Activated T-cell treated with anti-CD3 and anti-CD28 coated beads, Interleukin-2, amount 50 U/mL, for 72 hours (primary cell): ENCODE measurements at places on chromosomes 2 and 18.

DNA sequence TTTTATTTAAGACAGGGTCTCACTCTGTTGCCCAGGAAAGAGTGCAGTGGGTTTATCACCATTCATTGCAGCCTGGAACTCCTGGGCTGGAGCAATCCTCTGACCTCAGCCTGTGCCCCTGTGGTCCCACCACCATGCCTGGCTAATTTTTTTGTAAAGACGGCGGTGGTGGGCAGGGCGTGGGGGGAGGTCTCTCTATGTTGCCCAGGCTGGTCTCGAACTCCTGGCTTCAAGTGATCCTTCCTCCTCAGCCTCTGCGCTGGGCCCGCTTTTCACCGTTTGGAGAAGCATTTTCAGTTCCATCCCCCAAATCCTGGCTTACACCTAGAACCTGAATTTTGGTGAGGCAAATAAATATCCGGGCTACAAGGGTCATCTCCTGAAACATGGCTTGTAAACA lies 1.4 kb upstream of the ATP5F1A start:
- no peak overlapping the region for H3K4me3 ChIP-seq
- no peak overlapping the region for H3K27ac ChIP-seq
- H3K36me3 ChIP-seq = peaks cover 3% of the 10 kb centered on the region
- no peaks in the 10 kb centered on the region for H3K27me3 ChIP-seq
- peaks cover 42% of the 10 kb centered on the region for H3K4me1 ChIP-seq

GRCh38 chr2:23367760-23368159 lies 17.2 kb upstream of the KLHL29 start:
- H3K36me3 ChIP-seq = no peaks in the 10 kb centered on the region
- no peak overlapping the region for H3K27ac ChIP-seq

GRCh38 chr2:128682266-128682665 lies 363.6 kb upstream of the HS6ST1 start:
- no peak overlapping the region for H3K4me3 ChIP-seq
- peaks cover 4% of the 10 kb centered on the region for H3K4me1 ChIP-seq
- no peaks in the 10 kb centered on the region for H3K36me3 ChIP-seq
- H3K27me3 ChIP-seq = no peaks in the 10 kb centered on the region
- no peak overlapping the region for H3K27ac ChIP-seq

- H3K27me3 ChIP-seq = peaks cover 44% of the 10 kb centered on the region
- H3K4me3 ChIP-seq = no peak overlapping the region
- peaks cover 19% of the 10 kb centered on the region for H3K4me1 ChIP-seq
- H3K27ac ChIP-seq = peak overlapping the region; percentile 90
Observed at GRCh38 chr2:102480285-102481195, 7.5 kb downstream of the SLC9A4 start.

DNA sequence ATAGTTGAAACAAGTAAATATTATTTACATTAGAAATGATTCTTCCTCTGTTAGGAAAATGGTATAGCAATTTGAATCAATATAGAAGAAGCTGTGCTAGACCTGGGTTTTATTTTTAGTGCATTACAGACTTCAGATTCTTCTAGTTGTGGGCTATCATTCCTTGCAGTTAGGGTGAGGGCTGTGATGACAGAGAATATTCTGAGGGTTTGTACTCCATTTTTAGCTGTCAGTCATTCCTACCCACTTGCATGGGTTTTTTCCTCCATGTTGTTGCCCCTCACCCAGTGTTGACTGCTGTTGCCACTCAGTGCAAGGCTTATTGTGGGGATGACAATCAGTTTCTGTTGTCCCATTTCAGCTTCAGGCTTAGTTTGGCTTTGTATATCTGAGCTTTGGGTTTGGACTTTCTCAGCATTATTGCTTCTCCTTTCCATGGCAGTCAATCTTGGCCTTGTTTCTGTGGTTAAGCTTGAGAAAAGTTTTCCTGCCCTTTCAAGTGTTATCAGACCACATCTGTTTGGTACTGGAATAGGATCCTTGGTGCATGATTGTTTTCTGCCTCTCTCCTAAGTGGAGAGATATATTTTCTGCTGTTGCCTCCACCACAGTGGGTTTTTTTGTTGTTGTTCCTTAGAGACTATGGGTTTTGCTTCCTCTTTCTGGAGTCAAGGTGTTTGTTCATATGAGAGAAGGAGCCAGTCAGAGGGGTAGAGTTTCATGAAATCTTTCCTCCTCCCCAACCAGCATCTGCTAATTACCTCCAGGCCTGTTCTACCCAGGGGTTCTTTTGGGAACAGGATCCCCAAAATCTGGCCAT lies 312.7 kb upstream of the CWC22 start:
- no peaks in the 10 kb centered on the region for H3K4me1 ChIP-seq
- no peak for DNase-seq
- H3K27ac ChIP-seq = no peak overlapping the region
- no peak overlapping the region for H3K4me3 ChIP-seq
- H3K27me3 ChIP-seq = no peaks in the 10 kb centered on the region
- no peaks in the 10 kb centered on the region for H3K36me3 ChIP-seq

DNA sequence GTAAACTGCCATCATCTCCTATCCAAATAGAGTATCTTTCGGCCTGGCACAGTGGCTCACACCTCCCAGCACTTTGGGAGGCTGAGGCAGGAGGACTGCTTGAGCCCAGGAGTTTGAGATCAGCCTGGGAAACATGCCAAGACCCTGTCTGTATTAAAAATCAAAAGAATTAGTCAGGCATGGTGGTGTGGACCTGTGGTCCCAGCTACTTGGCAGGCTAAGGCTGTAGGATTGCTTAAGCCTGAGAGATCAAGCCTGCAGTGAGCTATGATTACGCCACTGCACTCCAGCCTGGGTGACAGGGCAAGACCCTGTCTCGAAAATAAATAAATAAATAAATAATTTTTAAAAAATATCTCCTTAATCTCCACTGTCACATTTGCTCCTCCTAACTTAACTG lies 14.7 kb upstream of the ARPC2 start:
- no peaks in the 10 kb centered on the region for H3K36me3 ChIP-seq
- no peaks in the 10 kb centered on the region for H3K4me1 ChIP-seq
- H3K27ac ChIP-seq = no peak overlapping the region
- H3K27me3 ChIP-seq = peaks cover 22% of the 10 kb centered on the region
- H3K4me3 ChIP-seq = no peak overlapping the region

- H3K4me1 ChIP-seq = peaks cover 31% of the 10 kb centered on the region
- no peak for DNase-seq
- peaks cover 6% of the 10 kb centered on the region for H3K36me3 ChIP-seq
Observed at GRCh38 chr18:58309610-58310239, 265.7 kb downstream of the NEDD4L start.

GRCh38 chr2:215590010-215590745 lies 154.3 kb upstream of the FN1 start:
- H3K27ac ChIP-seq = no peak overlapping the region
- DNase-seq = no peak
- H3K36me3 ChIP-seq = no peaks in the 10 kb centered on the region
- no peaks in the 10 kb centered on the region for H3K27me3 ChIP-seq
- no peaks in the 10 kb centered on the region for H3K4me1 ChIP-seq

DNA sequence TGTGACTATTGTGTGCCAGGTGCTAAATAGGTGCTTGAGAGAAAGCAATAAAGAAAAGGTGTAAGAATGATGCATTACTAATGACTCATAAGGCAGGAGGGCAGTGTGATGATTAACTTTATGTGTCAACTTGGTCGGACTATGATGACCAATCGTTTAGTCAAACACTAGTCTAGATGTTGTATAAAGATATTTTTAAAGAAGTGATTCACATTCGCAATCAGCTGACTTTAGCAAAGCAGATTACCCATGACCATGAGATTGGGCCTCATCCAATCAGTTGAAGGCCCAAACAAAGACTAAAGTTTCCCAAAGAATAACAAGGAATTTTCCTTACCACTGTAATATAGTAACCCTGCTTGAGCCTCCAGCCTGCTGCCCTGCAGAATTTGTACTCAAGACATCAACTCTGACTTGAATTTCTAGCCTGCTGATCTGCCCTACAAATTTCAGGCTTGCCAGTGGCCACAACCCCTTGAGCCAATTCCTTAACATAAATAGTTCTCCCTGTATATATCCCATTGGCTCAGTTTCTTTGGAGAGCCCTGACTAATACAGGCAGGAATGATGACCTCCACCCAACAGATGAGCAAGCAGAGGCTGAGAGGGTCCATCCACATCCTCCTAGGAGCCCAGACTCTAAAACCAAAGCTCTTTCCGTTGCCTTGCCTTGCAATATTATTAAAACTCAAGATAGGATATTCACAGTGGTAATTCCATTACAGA lies 132.6 kb downstream of the ACTR3 start:
- no peak for DNase-seq
- H3K27ac ChIP-seq = no peak overlapping the region
- H3K4me3 ChIP-seq = no peak overlapping the region
- H3K27me3 ChIP-seq = peaks cover 12% of the 10 kb centered on the region

GRCh38 chr18:10317864-10318690 lies 136.4 kb upstream of the APCDD1 start:
- no peak overlapping the region for H3K4me3 ChIP-seq
- H3K27me3 ChIP-seq = no peaks in the 10 kb centered on the region
- DNase-seq = no peak
- no peaks in the 10 kb centered on the region for H3K4me1 ChIP-seq
- no peak overlapping the region for H3K27ac ChIP-seq
- no peaks in the 10 kb centered on the region for H3K36me3 ChIP-seq

- H3K4me3 ChIP-seq = no peak overlapping the region
- DNase-seq = no peak
- H3K4me1 ChIP-seq = no peaks in the 10 kb centered on the region
- peaks cover 43% of the 10 kb centered on the region for H3K27me3 ChIP-seq
Observed at GRCh38 chr18:80188643-80189530, 58.4 kb downstream of the PARD6G start.

DNA sequence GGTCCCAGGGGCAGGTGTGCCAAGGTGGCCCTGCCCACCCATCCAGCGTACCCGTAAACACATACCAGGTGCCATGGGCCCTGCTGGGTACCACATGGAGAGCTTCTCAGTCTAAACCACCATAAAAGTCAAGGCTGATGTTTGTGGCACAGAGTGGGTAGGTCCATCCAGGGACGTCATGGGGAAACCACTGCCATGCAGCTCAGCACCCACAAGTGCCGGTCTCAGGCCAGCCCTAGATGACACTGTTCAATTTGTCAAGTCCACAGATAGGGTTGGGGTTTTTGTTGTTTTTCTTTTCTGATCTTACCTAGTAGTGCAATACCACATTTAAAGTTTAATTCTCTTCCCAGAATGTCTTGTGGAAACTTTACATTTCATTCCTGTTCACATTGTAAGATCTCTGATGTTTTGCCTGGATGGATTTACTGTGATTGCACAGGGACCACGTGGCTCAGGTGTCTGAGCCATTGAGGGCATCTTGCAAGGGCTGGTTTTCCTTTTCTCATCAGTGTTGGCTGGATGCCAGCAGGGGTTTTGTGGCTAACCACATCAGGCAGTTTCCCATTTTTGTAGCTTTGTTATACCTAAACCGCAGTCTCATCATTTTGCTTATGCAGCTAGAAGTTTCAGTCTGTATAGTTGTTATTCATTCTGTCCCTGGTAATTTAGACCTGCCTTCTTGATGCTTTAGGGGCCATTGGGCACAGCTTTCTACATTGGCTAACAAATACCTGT lies 64.7 kb downstream of the STK25 start:
- H3K27ac ChIP-seq = peak overlapping the region; percentile 92
- peaks cover 40% of the 10 kb centered on the region for H3K27me3 ChIP-seq
- peaks cover 9% of the 10 kb centered on the region for H3K36me3 ChIP-seq

GRCh38 chr18:64167408-64167925 lies 18.6 kb upstream of the LINC00305 start:
- H3K27ac ChIP-seq = no peak overlapping the region
- no peaks in the 10 kb centered on the region for H3K36me3 ChIP-seq
- H3K4me1 ChIP-seq = no peaks in the 10 kb centered on the region
- no peaks in the 10 kb centered on the region for H3K27me3 ChIP-seq
- no peak overlapping the region for H3K4me3 ChIP-seq

DNA sequence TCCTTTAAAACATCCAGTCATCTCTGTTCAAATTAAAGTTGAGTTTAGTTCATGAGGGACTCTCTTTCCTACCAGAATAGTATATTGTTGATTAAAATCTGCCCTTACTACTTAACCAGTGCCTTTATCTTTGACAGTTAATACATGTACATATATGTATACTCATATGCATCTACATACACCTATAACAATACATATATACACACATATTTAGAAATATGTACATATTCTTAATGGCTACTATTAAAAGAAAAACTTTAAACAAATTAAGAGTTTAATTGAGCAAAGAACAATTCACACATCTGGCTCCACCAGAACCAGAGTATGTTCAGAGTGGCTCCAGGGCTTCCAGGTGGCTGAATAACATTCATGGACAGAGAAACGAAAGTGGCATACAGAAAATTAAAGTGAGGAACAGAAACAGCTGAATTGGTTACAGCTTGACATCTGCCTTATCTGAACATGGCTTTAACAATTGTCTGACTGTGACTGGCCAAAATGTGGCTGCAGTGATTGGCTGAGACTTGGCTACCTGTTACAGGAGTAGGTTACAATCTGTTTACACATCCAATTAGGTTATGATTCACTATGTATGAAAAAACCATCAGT lies 38.8 kb downstream of the ZNF519 start:
- no peak for DNase-seq
- H3K4me1 ChIP-seq = peaks cover 12% of the 10 kb centered on the region
- H3K36me3 ChIP-seq = no peaks in the 10 kb centered on the region

- H3K36me3 ChIP-seq = no peaks in the 10 kb centered on the region
- no peaks in the 10 kb centered on the region for H3K27me3 ChIP-seq
- no peak overlapping the region for H3K4me3 ChIP-seq
- H3K27ac ChIP-seq = no peak overlapping the region
Observed at GRCh38 chr2:18800240-18800971, 211.0 kb upstream of the NT5C1B start.

DNA sequence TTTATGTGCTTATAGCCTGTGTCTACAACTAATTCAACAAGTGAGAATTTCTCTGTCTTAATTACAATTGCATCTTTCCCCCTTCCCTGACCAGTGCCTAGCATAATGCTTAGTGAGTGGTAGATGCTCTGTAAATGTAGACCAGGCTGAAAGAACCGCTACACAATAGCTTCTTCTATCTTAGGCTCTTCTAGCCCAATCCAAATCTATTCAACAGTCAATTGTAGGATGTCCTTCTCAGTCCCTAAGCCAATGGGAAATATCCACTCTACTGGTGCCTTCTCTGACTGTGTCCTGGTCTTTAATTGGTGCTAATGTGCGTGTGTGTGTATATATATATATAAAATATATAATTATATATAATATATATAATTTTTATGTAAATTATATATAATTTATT lies 34.1 kb upstream of the GCC2 start:
- H3K4me1 ChIP-seq = no peaks in the 10 kb centered on the region
- no peaks in the 10 kb centered on the region for H3K36me3 ChIP-seq
- peaks cover 5% of the 10 kb centered on the region for H3K27me3 ChIP-seq

- no peak overlapping the region for H3K4me3 ChIP-seq
- H3K4me1 ChIP-seq = peaks cover 18% of the 10 kb centered on the region
- no peaks in the 10 kb centered on the region for H3K36me3 ChIP-seq
- H3K27me3 ChIP-seq = no peaks in the 10 kb centered on the region
- no peak for DNase-seq
- H3K27ac ChIP-seq = no peak overlapping the region
Observed at GRCh38 chr2:28602751-28603639, 107.1 kb downstream of the PLB1 start.

- peaks cover 6% of the 10 kb centered on the region for H3K27me3 ChIP-seq
- H3K4me1 ChIP-seq = peaks cover 9% of the 10 kb centered on the region
- H3K36me3 ChIP-seq = no peaks in the 10 kb centered on the region
- DNase-seq = no peak
Observed at GRCh38 chr2:231197706-231198290, 633 bp upstream of the ARMC9 start.
